ENCODE measurements at places on chromosomes 3 and 15. TPM values are rescaled to one million over a fixed set of nuclear protein-coding genes. Genes with fewer than 3 reads are reported as not detected.

- DNase-seq: no peak
These were observed 1.2 kb upstream of the SPICE1 start for GRCh38 chr3:113516115-113516505.

GRCh38 chr3:107976202-107976800 is 114.5 kb downstream of the CD47 start:
- DNase-seq: no peak

- DNase-seq: no peak
These were observed 299.1 kb upstream of the MCTP2 start for GRCh38 chr15:93932164-93932776.

Gene LEKR1
- total RNA-seq: 4.2 TPM

DNA sequence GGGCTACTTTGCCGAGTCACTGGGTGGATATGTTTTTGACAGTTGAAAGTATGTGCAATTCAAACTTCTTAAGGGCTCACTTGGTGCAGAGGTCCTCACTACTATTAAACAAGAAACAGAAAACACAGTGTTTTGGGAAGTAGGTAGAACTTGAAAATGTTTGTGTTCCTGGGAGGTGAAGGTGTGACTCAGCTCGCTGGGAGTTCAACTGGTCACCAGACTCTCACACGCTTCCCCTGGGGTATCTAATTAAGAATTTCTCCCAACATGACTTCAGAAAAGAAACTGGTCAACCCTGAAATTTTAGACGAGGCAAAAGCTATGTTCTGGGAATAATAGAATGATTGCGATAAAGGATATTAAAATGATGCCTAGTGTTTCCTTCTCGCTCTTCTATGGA is 1039.8 kb upstream of the SEMA6D start:
- no peak for DNase-seq

Gene APH1B
- total RNA-seq: 13.4 TPM

DNA sequence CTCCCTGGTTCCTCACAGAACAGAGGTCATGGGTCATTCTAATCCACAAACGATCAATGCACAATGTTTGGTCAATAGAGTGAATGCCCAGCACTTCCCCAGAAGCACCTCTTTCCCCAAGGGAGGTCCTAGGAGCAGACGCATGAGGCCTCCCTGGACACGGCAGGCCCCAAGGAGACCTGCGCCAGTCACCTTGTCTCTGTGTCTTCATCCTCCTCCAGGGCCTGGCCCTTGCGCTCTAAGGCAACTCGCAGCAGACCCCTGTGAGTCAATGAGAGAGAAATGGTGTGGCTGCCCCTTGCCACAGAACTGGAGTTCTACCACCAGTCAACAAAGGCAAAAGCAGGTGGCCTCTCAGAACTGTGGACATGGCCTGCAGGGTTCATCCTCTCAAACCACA is 18.1 kb downstream of the ALS2CL start:
- no peak for DNase-seq

- no peak for DNase-seq
These were observed 87.4 kb upstream of the C15orf39 start for GRCh38 chr15:75114327-75114726.

Gene TEX55
- not detected for total RNA-seq

Gene APOD
- 0.57 TPM for total RNA-seq

All from type B pancreatic cell (in vitro differentiated cells).